ENCODE measurements at places on chromosomes 16 and 17.

GRCh38 chr16:2614761-2615191, 67.5 kb upstream of the KCTD5 start:
- no peak for DNase-seq
- H3K36me3 ChIP-seq = peaks cover 24% of the 10 kb centered on the region
- H3K4me3 ChIP-seq = no peak overlapping the region
- H3K4me1 ChIP-seq = no peaks in the 10 kb centered on the region
- H3K27ac ChIP-seq = no peak overlapping the region

DNA sequence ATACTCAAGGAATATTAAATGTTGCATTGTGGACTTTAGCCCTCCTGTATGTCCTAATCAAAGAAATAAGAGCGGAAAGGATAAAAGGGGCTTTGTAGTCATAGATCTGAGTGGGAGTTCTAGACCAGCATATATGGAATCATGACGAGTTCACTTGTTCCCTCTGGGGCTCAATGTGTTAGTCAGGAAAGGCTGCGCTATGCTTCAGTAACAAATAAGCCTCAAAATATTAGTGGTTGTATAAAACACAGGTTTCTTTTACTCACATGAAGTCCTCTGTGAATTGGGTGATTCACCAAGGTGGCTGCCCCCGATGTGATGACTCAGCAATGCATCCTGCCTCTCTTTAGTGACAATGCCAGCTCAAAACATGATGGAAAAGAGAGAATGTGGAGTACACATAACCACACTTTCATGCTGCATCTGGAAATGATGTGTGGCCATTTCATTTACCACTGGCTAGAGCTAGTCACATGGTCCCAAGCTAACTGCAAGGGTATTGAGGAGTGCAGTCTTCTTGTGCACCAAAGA, 63.3 kb upstream of the IRX5 start:
- no peaks in the 10 kb centered on the region for H3K4me1 ChIP-seq
- DNase-seq = no peak
- H3K27me3 ChIP-seq = no peaks in the 10 kb centered on the region
- H3K4me3 ChIP-seq = no peak overlapping the region

DNA sequence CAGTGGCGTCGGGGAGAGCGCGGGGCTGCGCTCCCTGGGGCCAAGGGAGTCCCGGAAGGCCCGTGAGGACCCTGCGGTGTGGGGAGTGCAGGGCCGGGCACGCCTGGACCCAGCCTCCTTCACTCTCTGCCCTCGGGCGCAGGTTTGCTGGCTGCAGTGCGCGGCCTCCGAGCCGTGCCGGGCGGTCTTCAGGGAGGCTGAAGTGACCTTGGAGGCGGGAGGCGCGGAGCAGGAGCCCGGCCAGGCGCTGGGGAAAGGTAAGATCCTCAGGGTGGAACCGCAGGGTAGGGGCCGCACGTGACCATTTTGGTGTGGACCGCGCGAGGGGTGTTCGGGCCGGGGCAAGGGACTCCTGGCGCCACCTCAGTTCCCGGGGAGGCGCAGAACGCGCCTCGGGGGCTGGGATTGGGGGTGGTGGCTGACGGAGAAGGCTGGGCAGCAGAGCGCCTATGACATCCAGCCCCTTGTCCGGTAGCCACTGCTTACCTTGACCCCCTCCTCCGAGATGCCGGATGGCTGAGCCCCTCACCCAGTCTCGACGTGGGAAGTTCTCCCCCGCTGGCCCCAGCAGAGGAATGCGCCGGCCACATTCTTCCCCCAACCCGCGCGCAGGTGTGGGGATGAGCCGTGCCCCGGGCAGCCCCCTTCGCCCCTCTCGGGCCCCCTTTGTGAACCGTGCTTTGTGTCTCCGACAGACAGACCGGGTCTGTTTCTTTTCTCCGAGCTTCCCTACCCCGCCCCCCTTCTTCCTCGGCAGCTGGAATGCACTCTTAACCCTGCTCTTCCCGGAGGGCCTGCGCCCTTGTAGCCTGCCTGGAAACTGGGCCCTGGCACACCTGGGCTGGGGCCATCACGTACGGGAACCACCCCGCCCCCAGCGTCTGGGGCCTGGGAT, 631 bp downstream of the CDH3 start:
- no peaks in the 10 kb centered on the region for H3K36me3 ChIP-seq
- DNase-seq = no peak
- H3K27ac ChIP-seq = peak overlapping the region; percentile 24
- H3K4me3 ChIP-seq = peak overlapping the region; percentile 71

- no peaks in the 10 kb centered on the region for H3K27me3 ChIP-seq
- no peak overlapping the region for H3K4me3 ChIP-seq
- H3K4me1 ChIP-seq = no peaks in the 10 kb centered on the region
- DNase-seq = no peak
- H3K27ac ChIP-seq = no peak overlapping the region
Measured at GRCh38 chr16:73288520-73288919, 240.6 kb upstream of the ZFHX3 start.

DNA sequence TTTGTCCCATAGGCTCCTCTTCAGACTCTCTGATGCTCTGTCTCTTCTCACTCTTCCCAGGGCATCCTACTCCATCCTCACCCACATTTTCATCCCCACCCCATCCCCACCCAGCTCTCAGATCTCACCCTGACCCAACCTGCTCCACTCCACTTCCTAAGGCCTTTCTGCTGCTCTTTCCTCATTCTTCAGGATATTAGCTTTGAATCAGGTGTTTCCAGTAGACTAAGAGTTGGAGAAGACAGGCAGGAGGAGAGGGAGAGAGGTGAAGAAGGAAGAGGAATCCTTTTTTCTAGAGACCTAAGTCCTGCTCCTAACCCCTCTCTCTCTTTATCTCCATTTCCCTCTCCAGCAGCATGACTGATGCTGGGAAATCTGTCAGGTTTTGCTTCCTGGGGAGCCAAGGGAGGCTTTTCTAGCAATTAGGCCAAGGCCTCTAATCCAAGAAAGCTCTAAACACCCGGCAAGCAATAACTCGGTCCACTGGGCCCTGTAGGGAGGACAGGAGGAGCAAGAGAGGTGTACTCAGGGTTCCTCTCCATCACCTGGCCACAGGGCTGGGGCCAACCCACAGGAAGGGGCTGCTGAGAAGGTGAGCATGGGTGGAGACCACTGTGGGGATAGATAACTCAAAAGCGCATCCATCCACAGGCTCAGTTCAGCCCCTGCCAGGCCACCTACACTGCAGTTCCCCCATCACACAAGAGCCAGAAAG, 133.3 kb downstream of the TMEM132E start:
- no peak for DNase-seq
- H3K4me1 ChIP-seq = no peaks in the 10 kb centered on the region
- no peaks in the 10 kb centered on the region for H3K27me3 ChIP-seq
- H3K4me3 ChIP-seq = no peak overlapping the region
- no peaks in the 10 kb centered on the region for H3K36me3 ChIP-seq
- H3K27ac ChIP-seq = no peak overlapping the region

DNA sequence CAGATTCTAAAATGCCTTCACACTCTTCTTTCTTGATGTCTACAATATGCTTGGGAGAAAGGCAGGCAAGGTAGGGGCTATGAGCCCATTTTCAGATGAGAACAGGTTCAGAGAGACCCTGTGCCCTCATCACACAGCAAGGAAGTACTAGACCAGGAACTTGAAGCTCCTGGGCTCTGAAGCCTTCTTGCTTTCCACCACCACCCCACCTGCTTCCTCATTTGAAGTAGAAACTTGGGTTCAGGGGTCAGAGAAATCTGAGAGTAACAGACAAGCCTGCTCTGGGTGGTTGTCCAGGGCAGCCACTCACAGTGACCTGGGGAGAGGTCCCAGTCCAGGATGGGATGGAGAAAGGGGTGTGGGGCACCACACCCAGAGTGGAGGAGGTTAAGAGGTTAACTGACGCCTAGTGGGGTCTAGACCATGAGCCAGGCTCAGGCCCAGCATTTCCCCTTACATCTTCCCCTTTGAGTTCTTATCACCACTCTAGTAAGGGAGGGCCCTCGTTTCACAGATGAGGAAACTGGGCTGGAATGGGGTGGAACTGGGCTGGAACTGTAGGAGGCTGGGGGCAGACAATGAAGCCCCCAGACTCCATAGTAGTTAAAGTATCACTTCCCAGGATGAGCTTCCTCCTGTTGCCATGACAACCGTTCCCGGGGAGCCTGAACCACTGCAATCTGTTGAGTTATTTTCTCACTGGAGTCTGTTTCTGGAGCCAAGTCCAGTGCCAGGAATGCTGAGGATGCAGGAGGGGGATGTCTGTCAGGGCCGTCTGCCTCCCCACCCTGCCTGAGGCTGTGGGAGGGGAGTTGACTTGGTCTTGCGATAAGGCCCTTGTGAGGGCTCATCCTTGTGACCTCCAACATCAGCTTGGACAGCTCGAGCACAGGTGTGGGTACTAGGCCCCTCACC, 16.2 kb upstream of the PHF12 start:
- peak overlapping the region; percentile 92 for H3K27ac ChIP-seq
- H3K4me3 ChIP-seq = no peak overlapping the region
- no peaks in the 10 kb centered on the region for H3K27me3 ChIP-seq
- peak; percentile 30 for DNase-seq

DNA sequence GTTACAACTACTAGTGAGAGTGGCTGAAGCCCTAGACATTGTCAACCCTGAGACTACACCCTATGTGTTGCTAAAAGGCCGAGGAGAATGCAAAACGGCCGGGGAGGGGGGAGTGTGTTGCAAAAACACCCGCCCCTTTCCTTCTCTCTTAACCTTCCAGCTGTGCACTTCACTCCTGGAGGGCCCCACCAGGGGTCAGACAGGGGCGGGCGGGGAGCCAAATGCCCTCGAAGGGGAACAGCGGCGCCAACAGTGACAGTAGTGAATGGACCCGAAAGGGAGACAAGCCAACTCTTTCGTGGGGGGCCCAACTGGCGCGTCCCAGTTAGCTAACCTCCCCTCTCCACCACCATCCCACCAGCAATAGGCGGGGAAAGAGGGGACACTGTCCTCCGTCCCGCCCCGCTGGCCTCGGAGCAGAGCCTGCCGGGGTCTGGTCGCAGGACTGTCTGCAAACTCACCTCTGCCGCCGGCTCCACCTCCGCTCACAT, 352 bp downstream of the MARF1 start:
- peak overlapping the region; percentile 96 for H3K4me3 ChIP-seq
- peaks cover 5% of the 10 kb centered on the region for H3K4me1 ChIP-seq
- peak overlapping the region; percentile 97 for H3K27ac ChIP-seq
- peaks cover 18% of the 10 kb centered on the region for H3K36me3 ChIP-seq

DNA sequence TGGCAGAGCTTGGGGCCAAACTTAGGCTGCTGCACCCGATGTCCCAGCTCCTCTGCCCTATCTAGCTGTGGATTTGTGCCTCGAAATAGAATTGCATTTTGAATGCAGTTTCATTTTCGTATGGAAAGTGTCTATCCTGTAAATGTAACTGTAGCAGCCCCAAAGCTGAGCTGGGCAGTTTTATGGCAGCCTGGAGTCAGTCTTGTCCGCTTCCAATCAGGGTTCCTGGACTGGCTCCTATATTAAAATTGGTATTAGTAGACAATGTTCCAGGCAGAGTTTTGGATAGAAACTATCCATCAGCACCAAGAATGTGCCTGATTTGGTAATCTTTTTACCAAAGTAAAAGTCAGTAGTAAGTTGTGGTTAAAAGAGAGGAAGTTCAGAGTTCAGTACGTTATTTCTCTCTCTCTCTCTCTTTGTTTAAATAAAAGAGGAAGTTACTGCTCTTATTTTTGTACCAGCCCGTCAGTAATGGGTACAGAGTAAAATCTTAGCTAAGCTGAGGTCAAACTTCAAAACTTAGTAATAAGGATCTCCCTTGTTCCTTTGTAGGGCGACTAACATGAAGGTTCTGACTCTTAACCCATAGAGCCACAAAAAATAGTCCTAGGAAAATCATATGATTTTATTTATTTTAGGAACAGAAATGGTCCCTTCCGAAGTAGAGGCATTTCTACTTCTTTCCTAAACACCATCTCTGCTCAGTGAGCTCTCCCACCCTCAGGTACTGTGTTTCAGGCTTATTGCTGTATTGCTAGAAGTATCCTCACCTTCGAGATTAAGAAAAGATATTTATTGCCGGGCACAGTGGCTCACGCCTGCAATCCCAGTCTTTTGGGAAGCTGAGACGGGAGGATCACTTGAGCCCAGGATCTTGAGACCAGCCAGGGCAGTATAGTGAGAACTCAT, 28.0 kb downstream of the PRKCB start:
- no peaks in the 10 kb centered on the region for H3K36me3 ChIP-seq
- H3K4me3 ChIP-seq = no peak overlapping the region
- H3K4me1 ChIP-seq = no peaks in the 10 kb centered on the region
- no peaks in the 10 kb centered on the region for H3K27me3 ChIP-seq
- H3K27ac ChIP-seq = no peak overlapping the region

GRCh38 chr16:19499006-19499405, 22.9 kb downstream of the GDE1 start:
- peaks cover 49% of the 10 kb centered on the region for H3K36me3 ChIP-seq
- no peak for DNase-seq
- no peaks in the 10 kb centered on the region for H3K27me3 ChIP-seq
- no peak overlapping the region for H3K4me3 ChIP-seq
- no peaks in the 10 kb centered on the region for H3K4me1 ChIP-seq

DNA sequence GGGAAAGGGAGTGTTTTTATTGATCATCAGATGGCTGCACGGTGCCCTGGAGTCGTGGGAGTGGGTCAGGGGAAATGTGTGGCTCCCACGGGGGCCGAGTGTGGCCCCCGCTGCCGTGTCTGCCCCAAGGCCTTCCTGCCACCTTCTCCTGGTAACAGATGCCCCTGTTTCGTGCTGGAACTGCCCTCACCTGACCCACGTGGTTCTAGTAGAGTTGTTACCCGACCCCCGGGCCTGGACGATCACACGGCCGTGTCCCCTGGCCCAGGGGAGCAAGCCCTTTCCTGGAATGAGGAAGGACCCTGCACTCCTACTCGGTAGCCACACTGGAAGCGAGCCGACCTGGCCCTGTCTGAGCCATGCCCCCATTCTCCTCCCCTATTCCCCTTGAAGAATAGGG, 37.6 kb downstream of the ACTG1 start:
- DNase-seq = no peak
- no peak overlapping the region for H3K27ac ChIP-seq
- H3K27me3 ChIP-seq = no peaks in the 10 kb centered on the region
- peaks cover 14% of the 10 kb centered on the region for H3K4me1 ChIP-seq
- no peak overlapping the region for H3K4me3 ChIP-seq

GRCh38 chr16:66081775-66082366, 284.6 kb upstream of the CDH5 start:
- no peak overlapping the region for H3K4me3 ChIP-seq
- no peaks in the 10 kb centered on the region for H3K36me3 ChIP-seq
- H3K27me3 ChIP-seq = no peaks in the 10 kb centered on the region
- no peaks in the 10 kb centered on the region for H3K4me1 ChIP-seq

GRCh38 chr16:4323071-4323844, 7.4 kb downstream of the GLIS2 start:
- peaks cover 38% of the 10 kb centered on the region for H3K4me1 ChIP-seq
- no peak for DNase-seq
- no peaks in the 10 kb centered on the region for H3K36me3 ChIP-seq
- no peak overlapping the region for H3K4me3 ChIP-seq

DNA sequence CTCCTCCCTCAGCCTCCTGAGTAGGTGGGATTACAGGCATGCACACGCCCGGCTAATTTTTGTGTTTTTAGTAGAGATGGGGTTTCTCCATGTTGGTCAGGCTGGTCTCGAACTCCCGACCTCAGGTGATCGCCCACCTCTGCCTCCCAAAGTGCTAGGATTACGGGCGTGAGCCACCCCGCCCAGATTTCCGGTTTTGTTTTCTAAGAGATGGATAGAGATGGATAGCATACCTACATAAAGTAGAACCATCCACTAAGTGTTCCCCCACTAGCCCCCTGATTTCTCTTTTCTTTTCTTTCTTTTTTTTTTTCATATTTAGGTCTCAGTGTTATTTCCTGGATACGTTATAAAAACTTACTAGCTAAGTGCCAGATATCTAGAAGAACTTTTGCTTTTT, 2.0 kb downstream of the WSB1 start:
- no peak for DNase-seq
- H3K4me3 ChIP-seq = peak overlapping the region; percentile 89
- H3K27ac ChIP-seq = no peak overlapping the region
- peaks cover 46% of the 10 kb centered on the region for H3K36me3 ChIP-seq
- H3K4me1 ChIP-seq = peaks cover 4% of the 10 kb centered on the region

Measured in neuronal stem cell (in vitro differentiated cells).